GDM1 (cell line): ENCODE measurements at places on chromosomes 5 and 9.

DNA sequence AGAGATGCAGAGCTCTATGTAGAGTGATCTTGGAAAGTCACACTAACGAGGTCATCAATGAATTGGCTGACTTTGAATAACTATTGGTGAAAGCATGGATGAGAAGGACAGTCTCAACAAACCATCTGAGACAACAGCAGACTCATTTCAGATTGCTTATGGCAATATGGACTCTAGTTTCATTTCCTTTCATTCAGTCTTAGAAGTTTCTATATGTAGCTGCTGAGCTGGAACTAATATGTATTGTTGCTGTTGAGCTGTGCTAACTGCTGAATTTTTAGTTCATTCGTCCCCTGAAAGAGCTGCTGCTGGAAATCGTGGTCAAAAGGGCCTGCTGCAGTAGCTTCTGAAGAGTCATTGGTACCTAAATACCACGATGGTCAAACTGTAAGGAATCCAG, 31.3 kb downstream of the TNFSF15 start:
- DNase-seq = no peak

DNA sequence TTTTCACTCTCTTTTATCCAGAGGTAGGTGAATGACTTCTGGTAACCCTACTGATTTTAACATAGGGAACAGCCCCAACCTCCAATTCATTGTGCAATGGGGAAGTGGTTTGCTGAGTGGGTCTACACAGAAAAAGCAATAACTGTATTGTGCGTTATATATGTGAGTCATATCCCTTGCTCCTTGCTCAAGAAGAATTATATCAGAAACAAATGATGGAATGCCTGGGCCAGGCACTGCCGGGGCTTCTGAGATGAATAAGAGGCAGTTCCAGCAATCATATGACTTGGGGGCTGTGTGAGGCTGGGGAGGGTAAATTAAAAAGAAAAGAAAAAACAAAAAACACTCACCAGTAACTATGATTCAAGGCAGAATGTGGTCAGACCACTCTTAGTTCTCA, 79.2 kb upstream of the ABCA1 start:
- DNase-seq = peak; percentile 55

GRCh38 chr5:143328589-143329220, 74.8 kb downstream of the NR3C1 start:
- no peak for DNase-seq

GRCh38 chr5:40217553-40217952, 462.2 kb upstream of the PTGER4 start:
- no peak for DNase-seq

- no peak for DNase-seq
Measured at GRCh38 chr9:81608289-81608657, 81.1 kb downstream of the TLE1 start.

GRCh38 chr9:122236681-122237080, 7.9 kb upstream of the LHX6 start:
- DNase-seq = no peak

GRCh38 chr5:56095579-56096102, 100.9 kb upstream of the IL6ST start:
- no peak for DNase-seq

GRCh38 chr9:93902051-93902779, 52.9 kb downstream of the BARX1 start:
- no peak for DNase-seq

DNA sequence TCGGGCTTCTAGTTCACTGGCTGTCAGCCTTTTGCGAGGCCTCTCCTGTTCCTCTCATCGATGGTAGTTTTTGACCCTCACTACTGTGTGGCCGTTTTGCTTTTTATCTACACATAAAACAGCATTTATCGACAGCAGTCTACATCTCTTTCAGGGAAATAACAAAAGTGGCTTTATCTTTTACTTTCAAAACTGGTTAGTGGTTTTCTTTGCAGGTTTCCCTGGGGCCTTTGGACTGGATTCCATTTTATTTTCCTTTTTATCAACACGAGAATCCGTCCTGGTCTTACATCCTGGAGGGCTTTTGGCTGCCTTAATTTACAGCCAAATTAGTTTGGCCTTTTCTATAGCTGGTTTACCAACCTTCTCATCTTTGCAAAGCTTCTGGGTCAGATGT, 793 bp upstream of the PKD2L2 start:
- DNase-seq = no peak

GRCh38 chr5:135859641-135860040, 25.2 kb downstream of the SLC25A48 start:
- no peak for DNase-seq

DNA sequence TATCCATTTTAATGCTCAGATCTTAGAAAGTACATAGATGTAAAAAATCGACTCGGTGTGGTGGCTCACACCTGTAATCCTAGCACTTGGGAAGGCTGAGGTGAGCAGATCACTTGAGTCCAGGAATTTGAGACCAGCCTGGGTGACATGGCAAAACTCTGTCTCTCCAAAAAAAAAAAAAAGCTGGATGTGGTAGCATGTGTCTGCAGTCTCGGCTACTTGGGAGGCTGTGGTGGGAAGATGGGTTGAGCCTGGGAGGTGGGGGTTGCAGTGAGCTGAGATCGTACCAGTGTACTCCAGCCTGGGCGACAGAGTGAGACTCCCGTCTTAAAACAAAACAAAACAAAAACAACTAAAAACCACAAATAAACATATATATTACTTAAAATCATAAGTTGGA, 61.4 kb downstream of the RASA1 start:
- DNase-seq = no peak

- DNase-seq = no peak
Measured at GRCh38 chr5:128980917-128981316, 15.6 kb downstream of the SLC27A6 start.

DNA sequence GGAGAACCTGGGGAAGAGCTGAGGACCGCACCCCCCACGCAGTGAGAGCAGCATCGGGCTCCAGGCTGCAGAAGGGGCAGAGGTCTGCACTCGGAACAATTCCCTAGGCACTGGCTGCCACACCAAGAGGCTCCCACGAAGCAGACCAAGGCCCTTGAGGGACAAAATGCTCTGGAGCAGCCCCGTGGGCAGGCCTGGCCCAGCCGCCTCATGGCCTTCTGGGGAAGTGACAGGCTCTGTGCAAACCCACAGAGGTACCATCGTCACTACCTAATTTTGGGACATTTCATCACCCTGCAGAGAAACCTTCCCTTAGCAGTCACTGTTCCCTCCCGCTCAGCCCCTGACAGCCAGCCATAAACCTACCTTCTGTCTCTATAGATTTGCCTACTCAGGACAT, 15.9 kb downstream of the FBXW5 start:
- no peak for DNase-seq

DNA sequence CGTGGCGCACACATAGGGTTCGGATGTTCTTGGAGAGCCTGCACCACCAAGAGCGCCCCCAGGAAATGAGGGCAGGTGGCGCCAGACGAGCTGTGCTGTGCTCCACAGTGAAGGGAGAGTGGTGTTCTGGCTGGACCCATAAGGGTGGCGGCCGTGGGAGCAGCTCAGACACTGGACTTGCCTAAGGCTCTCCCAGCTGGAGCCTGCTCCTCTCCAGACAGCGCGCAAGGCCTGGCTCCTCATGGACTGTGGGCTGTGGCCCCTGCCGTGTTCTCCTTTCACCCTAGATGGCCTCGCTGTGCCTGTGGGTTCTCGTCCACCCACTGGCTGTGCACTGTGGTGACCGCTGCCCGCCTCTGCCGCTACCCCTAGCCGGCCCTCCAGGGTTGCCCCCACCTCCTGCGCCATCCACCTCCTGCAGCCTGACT, 92.9 kb downstream of the EHMT1 start:
- no peak for DNase-seq

DNA sequence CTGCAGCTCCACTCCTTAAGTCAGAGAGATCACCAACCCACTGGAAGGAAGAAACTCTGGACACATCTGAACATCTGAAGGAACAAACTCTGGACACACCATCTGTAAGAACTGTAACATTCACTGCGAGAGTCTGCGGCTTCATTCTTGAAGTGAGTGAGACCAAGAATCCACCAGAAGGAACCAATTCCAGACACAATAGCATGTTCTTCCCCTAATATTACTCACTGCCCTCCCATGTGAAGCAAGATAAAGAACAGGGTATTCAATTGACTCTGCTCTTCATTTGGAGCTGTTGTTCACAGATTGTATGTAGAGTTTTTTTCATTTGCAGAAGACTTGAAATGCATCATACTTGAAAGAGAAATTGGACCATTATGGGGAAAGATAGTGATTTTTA, 10.8 kb downstream of the SAXO1 start:
- DNase-seq = no peak

GRCh38 chr5:98796197-98796972, 22.9 kb downstream of the RGMB start:
- DNase-seq = no peak

DNA sequence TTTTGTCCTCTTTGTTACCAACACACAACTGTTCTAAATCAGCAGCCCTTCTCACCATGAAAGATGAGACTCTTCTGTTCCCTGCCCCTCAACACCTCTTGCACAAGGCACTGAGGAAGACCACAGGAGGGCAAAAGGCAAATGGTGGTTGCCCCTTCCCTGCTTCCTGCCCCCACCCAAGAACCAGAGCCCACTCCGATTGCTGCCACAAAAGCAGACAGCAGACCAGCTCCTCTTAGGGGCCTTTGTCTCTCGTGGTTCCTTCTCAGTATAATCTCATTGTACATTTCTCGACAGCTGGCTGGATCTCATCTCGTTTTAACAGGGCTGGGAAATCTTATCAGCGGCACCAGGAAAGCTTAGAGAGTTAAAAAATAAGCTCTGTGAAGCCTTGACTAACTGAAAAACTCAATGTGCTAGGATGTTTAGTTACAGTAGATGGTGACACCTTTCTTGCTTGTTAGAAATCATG, 1.1 kb downstream of the MVB12B start:
- no peak for DNase-seq

- no peak for DNase-seq
Measured at GRCh38 chr5:172881691-172882370, 47.8 kb downstream of the ERGIC1 start.

DNA sequence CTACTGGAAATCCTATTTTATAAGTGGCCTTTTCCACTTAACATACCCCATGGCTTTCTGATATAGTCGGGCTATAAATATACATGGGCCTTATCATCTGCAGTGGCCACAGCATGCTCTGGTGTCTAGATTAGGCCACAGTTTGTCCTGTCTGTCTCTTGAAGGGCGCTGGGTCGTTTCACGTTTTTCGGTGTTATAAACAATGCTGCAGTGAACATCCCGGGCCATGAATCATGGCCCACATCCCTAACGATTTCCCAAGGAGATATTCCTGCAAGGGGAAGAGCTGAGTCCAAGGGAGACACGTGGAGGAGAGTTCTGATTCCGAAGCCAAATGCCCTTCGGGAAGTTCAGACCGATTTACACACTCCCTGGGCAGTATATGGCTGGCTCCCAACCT, 8.4 kb downstream of the PLPP7 start:
- DNase-seq = no peak

DNA sequence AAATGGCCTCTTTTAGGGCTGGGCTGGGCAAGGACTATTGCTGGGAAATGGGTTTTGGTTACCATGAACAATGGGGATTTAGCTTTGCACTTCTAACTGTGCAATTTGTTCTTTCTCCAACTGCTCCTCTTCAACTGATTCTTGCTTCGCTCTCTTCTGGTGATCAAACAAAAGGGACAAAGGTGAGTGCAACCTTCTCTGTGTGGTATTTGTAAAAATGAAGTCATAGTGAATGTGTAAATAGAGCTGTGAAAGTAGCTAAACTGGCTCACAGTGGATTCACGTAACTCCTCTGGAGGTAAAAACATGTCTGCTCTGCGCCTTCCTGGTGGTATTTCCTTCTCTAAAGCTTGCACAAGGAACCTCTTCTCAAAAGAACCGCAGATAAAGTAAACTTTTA, 20.9 kb upstream of the SPINK14 start:
- no peak for DNase-seq

- DNase-seq = no peak
Measured at GRCh38 chr5:151881621-151882225, 42.9 kb downstream of the GLRA1 start.

- no peak for DNase-seq
Measured at GRCh38 chr9:127832248-127832647, 22.2 kb downstream of the ENG start.

DNA sequence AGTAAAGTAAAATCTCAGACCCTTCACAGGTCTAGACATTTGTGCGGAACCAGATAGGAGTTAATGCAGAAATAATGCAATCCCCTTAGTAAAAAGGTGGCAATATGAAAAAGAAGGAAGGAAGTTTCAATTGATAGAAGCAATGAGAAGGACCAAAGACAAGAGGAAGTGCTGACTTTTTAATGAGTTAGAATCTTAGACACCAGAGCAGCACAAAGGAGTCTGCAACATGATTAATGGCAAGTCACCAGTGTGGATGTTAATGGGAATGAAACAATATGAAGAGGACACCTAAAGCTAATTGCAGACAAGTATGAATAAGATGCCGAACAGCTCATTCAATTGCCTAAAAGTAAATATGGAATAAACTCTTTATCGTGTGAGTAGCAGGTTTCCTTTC, 50.9 kb downstream of the MEGF9 start:
- DNase-seq = no peak

- DNase-seq = no peak
Measured at GRCh38 chr9:129093602-129094386, 12.9 kb downstream of the DOLPP1 start.

- no peak for DNase-seq
Measured at GRCh38 chr5:125463466-125464092, 717.1 kb upstream of the ZNF608 start.

GRCh38 chr5:6496207-6496584, 47.5 kb downstream of the UBE2QL1 start:
- no peak for DNase-seq

DNA sequence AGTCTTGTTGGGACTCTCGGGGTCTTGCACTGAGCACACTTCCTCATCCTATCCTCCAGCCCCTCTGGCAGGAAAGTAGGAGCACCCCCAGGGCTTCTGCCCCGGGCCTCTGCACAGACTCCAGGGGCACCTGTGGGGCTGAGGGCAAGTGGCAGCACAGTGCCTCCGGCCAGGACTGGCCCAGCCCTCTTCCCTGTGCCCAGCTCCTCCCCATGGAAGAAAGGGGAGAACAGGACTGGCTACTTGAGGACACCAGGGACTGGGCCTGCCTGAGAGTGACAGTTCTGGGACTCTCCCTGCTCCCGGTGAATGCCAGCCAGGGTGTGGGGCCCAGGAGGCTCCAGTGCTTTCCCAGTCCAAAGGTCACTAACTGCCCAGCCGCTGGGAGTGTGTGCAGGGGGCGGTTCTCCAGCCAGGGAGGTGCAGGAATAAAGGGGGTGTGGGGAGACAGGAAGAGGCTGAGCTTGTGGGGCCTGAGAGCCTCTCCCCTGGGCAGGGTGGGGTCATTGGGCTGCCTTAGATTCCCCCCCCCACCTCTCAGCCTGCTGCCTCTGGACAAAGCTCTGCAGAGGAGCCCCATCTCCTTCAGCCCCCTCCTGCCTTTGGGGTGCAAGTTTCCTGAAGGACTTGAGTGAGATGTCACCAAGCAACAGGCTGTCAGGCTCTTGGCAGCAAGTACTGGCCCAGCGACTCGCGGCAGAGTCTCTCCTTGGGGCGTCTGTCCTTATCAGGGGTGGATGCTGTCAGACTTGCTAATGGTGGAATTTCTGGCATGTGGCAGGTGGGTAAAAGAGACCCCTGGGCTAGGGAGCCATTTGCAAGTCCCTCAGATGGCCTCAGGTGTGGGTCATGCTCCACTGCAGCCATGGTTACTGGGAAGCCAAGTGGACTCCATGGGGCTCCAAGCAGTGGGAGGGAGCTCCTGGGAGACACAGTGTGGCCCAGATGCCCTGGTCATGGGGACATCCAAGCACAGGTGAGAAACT, 19.1 kb upstream of the JADE2 start:
- DNase-seq = no peak

GRCh38 chr5:67214707-67215447, 18.3 kb upstream of the CD180 start:
- no peak for DNase-seq
